Astrocyte (in vitro differentiated cells and primary cell): ENCODE measurements at places on chromosomes 2 and 18.
A peak's percentile ranks its signal among the peaks of the same experiment; 100 is the strongest.

DNA sequence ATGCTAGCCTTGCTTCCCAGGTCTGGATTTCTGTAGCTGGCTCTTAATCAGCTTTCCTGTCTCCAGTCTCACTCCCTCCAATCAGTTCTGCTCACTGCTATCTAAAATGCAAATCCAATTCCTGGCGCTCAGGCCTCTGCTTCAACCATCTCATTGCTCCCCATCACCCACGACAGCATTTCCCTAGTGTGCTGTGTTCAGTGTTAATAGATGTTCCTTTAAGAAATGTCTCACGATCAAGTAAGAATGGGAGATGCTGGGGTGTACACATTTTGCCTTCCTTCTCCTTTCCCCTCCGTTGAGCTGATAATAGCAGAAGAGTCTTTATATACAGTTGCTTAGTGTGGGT, 1.6 kb upstream of the PUM2 start:
- DNase-seq, result no peak

- DNase-seq, result peak; percentile 34
These were observed 99.6 kb downstream of the ATL2 start for GRCh38 chr2:38277245-38278116.

GRCh38 chr2:235384624-235385023, 109.2 kb upstream of the AGAP1 start:
- no peak for DNase-seq

DNA sequence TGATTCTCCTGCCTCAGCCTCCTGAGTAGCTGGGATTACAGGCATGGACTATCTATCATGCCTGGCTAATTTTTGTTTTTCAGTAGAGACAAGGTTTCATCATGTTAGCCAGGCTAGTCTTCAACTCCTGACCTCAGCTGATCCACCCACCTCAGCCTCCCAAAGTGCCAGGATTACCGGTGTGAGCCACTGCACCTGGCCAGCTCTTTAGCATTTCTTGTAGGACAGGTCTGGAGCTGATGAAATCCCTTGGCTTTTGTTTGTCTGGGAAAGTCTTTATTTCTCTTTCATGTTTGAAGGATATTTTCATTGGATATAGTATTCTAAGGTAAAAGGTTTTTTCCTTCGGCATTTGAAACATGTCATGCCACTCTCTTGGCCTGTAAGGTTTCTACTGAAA, 20.2 kb downstream of the VPS54 start:
- DNase-seq, result no peak

DNA sequence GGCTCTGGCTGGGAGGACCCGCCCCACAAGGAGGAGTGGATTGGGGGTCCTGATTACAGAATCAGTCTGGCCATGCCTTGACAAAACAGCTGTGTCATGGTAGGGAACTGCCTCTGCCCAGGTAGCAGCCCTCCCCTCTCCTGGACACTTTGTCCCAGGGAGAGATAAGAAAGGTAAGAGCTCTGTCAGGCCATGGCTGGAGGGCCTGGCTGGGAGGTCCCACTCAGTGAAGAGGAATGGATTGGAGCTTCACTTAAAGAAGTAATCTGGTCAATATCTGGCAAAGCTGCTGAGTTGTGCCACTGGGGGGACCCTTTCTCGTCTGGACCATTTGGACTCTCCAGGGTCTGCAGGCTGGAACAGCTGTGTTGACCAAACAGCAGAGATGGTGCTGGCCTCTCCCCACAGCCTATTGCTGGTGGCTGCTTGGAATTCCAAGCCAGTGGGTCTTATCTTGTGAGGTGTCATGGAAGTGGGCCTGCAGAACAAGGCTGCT, 75.4 kb downstream of the EPC2 start:
- DNase-seq, result no peak

DNA sequence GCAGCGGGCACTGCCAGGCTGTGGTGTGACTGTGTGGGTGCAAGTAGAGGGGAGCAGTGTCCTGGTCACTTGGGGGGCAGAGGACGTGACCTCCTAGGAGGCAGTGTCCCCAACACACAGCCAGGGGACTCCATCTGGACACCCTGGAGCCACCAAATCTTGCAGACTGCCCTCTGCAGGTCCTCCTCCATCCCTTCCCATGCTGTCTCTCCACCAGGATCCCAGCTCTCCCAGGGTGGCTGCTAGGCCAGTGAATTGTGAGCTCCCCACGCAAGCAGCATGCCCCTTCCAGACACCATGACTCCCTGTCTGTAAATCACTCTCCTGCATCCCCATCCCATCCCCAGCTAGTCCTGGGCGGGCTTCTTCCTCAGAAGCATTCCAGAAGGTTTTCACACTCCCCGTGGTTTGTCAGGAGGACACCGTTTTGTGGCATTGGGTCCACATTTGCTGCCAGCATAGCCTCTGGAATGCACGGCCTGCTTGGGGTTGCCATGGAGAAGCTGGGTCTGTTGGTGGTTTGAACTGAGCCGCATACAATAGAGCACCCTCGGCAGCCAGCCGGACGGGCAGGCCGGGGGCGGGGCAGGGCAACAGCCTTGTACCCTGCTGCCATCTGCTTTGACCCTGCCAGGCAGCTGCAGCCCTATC, 210.7 kb downstream of the KLHL29 start:
- peak; percentile 80 for DNase-seq

GRCh38 chr18:8703781-8704301, 1.5 kb upstream of the MTCL1 start:
- no peak for DNase-seq

DNA sequence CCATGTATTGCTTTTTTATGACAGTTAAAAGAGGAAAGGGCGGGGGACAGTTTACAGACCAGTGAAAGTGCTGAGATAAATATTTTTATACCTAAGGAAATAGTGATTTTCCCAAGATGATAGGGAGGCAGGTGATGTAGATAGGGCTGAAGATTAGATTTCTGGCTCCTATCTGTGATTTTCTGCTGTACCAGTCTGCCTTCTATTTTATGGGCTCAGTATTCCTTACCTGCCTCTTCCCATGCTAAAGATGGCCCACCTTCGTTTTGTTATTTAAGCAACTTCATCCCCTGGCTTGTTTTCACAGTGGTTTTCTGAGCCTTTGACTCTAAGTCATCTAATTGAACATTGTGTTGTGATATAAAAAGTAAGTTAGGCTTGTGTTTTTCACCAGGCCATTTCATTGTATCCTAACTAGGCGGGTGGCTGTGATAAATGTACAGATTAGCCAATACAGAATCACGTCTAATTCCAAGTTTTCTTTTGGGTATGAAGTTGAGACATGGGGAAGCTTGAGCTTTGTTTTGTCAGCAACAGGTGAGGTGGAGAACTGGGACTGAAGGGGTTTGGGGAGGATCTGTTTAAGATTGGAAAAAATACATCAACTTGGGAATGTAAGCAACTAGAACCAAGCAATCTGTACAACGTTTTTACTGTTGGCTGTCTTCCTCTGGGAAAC, 5.2 kb downstream of the RPL37A start:
- DNase-seq, result no peak
